Muscle of back (tissue), 13 donors: ENCODE measurements at places on chromosomes 12 and 14.

DNA sequence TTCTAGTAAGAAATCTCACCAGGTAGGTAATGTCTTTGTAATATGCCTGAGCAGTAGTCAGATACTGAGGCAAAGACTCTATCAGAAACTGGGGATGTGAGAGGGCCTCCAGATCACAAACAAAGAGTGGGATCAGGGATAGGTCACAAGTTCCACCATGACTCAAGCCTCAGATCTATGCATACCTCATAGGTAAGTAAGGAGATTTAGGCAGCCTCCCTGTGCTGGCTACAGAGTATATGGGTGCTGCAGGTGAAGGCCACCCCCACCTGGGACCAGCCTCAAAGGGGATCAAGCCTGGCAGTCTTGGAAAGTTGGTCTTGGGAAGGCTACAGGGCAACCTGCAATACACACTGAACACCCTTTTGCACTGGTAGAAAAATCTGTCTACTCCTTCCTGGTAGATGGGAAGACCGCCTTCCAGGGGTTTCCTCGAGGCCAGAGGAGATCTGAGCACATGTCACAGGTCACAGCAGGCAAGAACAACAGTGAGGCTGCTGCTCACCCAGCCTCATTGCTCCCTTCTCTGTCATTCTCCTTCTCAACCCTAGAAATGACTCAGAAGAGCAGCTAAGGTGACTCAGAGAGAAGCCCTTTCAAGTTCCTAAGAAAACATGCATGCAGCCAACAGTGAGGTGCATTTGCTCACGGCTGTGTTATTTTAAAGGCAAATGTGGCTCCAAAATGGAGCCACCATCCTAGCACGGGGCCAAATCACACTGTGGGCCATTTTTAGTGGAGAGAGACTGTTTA, 143.4 kb upstream of the CDKN3 start:
- no peak for DNase-seq

- no peak for DNase-seq
These were observed 125.1 kb downstream of the GPR65 start for GRCh38 chr14:88130057-88130432.

DNA sequence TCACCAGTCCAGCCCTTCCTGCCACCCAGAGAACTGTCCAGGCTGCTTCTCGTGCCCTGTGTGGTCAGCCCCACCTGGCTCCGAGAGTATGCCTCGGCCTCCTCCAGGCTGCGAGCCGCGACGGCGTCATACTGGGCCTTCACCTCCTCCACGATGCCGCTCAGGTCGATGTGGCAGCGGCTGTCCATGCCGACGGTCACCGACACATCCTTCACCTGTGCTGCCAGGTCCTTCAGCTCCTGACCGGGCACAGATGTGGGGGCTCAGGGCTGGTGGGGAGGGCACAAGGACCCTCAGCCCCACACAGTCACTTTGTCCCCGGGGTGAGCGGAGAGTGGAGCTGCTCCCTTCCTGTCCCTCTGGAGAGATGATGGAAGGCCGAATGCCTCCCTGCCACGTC, 18.3 kb downstream of the KRT80 start:
- DNase-seq: no peak

DNA sequence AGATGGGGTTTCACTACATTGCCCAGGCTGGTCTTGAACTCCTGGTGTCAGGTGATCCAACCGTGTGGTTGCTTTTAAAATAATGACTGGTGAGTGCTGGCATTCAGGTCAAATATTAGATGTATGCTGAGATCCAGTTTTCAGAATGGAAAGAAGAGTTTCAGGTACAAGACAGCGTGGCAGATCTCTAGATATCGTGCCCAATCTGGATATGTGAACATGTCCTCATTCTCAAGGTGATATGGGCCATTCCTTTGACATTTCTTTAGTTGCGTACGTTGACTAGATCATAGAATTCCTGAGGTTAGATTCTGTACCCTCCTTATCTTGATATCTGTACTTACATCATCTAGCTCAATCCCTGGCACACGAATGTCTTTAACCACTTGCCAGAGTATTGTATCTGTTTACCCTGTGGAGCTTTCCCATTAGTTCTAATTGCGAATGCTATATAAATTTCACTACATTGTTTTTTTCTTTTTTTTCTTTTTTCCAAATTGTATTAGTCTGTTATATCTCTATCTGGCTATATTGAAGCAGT, 80.2 kb downstream of the ANO6 start:
- no peak for DNase-seq

DNA sequence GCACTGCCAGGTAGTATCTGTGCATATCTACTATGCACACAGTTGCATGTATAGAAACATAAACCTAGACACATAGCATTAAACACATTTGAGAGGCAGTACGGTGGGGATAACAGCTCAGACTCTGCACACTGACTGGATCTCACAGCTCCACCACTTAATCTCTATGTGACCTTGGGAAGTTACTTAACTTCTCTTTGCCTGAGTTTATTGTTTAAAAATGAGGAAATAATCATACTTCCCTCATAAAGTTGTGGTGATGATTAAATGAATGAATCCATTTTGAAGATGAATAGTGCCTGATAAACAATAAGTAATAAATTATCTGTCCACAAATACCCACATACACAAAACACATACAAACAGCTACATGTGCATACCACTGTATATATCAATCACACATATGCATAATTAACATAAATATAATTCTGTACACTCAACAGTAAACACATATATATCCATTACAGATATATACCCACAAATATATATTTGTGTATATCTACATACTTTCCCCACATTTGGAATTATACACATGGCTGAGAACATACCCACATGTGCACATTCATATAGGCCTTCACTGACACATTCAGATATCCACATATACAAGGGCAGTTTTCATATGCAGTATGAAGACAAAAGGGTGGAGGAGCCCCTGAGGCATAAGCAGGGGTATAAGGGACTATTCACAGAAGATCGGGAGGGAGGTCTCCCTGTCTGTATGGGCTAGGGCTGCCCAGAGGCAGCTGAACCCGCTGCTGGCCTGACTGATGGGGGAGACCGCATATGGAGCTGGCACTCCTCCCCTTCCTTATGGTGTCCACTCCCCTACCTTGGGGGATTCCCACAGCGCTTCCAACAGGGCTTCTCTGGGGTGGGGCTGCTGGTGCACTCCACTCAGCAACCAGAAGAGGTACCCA, 5.9 kb downstream of the CDH24 start:
- DNase-seq: no peak

DNA sequence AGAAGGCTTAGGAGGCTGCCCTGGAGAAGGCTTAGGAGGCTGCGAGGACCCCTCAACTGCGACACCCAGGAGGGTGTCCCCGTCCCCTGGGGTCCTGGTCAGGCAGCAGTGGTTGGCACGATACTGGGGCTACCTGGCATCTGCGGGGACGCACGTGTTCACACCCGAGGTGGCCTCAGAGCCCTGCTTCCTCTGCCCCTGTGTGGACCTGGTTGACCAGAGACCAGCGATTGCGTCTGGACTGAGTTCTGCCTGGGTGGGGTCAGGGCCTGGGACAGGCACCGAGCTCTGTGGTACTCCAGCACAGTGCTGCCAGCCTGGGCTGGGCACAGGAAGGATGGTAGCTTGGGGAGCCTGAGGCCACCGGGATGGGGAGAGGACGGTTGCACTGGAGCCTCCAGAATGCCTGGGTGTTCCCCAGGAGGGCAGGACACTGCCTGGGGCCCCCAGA, 735 bp downstream of the ASPG start:
- no peak for DNase-seq

DNA sequence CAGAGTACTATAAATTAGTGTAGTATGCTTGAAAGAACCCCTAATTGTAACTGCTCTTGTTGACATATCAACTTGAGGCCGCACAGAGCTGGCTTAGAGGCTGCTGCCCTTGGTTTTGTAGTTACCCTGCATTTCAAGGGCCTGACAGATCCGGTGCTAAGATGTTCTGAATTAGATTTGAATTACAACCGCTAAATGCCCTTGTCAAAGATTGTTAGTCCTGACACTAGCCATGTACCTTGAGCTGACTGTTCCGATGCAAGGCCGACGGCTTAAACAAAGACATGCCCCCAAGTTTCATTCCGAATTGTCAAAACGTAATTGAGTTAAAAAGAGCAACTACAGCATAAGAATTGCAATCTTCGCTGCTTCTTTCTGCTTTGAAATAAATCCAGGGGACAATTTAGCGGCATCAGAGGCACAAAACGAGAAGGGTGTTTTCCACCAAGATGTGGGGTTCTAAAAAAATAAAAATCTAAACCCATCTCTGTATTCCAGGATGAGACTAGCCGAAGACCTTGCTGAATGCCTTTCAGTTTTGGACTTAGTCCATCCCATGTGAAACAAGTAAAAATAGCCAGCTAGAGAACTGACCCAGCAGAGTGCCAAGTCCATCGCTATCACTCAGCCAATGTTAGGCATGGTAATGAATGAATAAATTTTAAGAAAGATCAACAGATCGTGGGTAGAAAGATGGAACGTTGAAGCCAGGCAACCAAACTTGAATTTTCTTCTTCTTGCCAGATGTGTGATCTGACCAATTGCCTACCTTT, 148.7 kb downstream of the DICER1 start:
- DNase-seq: no peak

DNA sequence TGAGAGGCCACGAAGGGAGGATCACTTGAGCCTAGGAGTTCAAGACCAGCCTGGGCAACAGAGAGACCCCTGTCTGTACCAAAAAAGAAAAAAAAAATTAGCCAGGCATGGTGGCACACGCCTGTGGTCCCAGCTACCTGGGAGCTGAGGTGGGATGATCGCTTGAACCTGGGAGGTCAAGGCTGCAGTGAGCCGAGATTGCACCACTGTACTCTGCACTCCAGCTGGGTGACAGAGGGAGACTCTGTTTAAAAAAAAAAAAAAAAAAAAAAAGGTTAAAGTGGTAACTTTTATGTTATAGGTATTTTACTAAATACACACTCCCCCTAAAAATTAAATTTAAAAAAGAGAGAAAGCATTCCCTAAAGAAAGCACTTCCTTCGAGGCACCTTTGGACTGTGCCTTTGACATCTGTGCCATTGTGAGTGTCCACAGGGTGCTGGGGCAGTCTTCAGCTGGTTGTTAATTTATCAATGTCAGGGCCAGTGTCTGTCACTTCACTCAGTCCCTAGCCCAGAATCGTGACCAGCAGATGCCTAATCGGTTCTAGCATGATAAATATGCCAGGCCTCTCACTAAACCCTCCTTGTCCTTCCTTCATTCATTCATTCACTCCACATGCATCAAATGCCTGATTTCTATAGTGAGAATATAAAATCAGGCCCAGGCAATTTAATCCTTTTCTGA, 63.1 kb downstream of the B4GALNT3 start:
- no peak for DNase-seq

GRCh38 chr14:68676511-68676943, 116.3 kb downstream of the ZFP36L1 start:
- peak; percentile 24 for DNase-seq

DNA sequence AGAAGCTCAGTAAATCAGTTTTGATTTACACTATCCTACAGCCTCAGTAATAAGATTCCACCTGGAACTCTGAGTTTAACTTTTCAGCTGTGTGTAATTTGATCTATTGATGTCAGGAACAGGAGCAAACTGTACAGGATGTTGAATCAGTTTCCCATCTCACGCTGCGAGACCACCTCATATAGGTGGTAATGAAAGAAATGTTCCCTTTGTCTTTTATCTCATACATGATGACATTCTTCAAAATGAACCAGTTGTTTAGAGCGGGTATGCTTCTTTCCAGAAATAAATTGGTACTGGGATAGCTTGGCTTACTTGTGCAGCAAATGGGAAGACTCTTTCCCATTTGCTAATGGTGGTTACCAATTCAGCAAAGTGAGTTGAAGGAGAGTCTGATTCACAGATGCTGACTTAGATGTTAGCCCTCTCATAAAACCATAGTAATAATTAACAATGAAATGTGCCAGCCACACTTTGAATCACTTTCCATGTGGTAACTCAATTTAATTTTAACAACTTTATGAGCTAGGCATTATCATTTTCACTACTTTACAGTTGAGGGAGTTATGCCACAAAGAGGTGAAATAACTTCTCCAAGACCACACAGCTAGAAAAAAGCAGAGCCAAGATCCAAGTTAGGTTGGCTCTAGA, 251.5 kb downstream of the PAWR start:
- DNase-seq: no peak

- DNase-seq: peak; percentile 100
These were observed at the start of gene TMBIM6 for GRCh38 chr12:49740930-49741881. Gene TMBIM6, plus strand, starts transcription at chr12:49741557. Its CDS starts 10,937 bp downstream, at chr12:49752494.

- DNase-seq: no peak
These were observed 29.3 kb upstream of the BATF start for GRCh38 chr14:75492832-75493591.

- no peak for DNase-seq
These were observed 80.8 kb downstream of the MNAT1 start for GRCh38 chr14:60815371-60815770.

GRCh38 chr12:98780261-98780660, 135.2 kb downstream of the APAF1 start:
- no peak for DNase-seq

DNA sequence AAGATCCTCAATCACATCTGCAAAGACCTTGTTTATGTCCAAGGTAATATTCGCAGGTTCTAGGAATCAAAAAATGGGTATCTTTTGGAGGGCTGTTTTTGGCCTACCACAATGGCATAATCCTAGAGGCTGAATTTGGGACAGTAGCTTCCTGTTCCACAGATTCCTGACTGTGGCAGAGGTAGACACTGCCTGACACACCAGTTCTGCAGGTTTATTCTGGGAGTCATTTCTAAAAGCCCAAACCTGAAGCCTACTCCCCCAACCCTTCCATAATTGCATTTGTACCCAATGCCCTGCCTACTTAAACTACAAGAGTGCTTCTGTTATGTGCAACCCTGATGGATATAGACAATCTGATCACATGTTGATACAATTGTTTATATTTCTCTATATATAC, 378.9 kb downstream of the PCNX1 start:
- DNase-seq: no peak

- DNase-seq: peak; percentile 55
These were observed 145.5 kb downstream of the AKAP6 start for GRCh38 chr14:32474478-32475195.

DNA sequence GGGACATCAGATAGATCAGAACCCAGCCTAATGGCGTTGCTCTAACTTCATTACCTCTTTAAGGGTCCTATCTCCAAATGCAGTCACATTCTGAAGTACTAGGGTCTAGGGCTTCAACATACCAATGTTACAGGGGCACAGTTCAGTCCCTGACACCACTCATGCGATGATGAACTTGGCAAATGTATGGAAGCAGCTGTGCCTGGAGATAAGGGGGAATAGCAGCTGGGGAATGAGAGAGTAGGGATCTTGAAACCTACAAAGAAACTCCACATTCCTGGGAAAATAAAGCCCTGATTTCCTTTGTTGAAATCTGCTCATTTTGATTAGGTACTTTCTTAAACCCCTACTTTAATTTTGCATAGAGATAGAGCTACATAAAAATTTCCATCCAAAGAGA, 20.5 kb upstream of the TMCC3 start:
- no peak for DNase-seq

GRCh38 chr14:68268719-68269118, 449.1 kb downstream of the RAD51B start:
- no peak for DNase-seq

- DNase-seq: no peak
These were observed 1.2 kb downstream of the ZNF410 start for GRCh38 chr14:73887694-73888459.
